ENCODE measurements at places on chromosomes 6 and 20. TPM values are rescaled to one million over a fixed set of nuclear protein-coding genes. Genes with fewer than 3 reads are reported as not detected.
A peak's percentile ranks its signal among the peaks of the same experiment; 100 is the strongest.

- DNase-seq, result peak; percentile 83
These were observed 21.3 kb downstream of the PRR18 start for GRCh38 chr6:166286839-166287271.

GRCh38 chr6:111521497-111522270 is 38.7 kb upstream of the REV3L start:
- no peak for DNase-seq

- DNase-seq, result no peak
These were observed 41.3 kb downstream of the GABRR2 start for GRCh38 chr6:89273816-89274215.

- no peak for DNase-seq
These were observed 20.6 kb downstream of the PPP1R16B start for GRCh38 chr20:38825901-38826625.

GRCh38 chr20:53841741-53842140 is 228.7 kb downstream of the BCAS1 start:
- DNase-seq, result no peak

GRCh38 chr6:29603930-29604329 is 19.0 kb downstream of the OR2H2 start:
- no peak for DNase-seq

- no peak for DNase-seq
These were observed 67.5 kb downstream of the BFSP1 start for GRCh38 chr20:17463711-17464110.

DNA sequence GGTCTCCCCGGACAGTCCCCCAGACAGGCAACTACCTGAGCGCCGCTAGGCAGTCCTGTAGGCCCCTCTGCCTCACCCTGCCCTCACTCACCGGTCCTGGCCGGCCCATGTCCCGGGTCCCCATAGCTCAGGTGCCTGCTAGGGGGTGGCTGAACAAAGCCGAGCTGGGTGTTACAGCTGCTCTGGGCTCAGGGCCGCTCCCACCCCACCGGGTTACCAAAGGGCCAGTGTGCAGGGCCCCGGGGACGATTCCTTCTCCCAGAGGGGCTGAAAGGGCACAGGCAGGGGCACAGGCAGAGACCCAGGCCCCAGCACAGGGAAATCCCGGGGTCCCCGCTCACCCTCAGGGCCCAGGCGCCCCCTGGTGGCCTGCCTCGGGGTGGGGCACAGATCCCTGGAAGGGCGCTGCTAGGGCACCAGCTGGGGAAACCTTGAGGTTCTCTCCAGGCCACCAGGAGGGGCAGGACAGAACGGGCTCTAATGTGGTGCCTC is 118.4 kb downstream of the GRM4 start:
- DNase-seq, result no peak

GRCh38 chr6:24441599-24441904 is 38.8 kb downstream of the MRS2 start:
- no peak for DNase-seq

- no peak for DNase-seq
These were observed 5.5 kb downstream of the EDN1 start for GRCh38 chr6:12295558-12296254.

- DNase-seq, result no peak
These were observed 653.6 kb upstream of the FLRT3 start for GRCh38 chr20:14991023-14991422.

DNA sequence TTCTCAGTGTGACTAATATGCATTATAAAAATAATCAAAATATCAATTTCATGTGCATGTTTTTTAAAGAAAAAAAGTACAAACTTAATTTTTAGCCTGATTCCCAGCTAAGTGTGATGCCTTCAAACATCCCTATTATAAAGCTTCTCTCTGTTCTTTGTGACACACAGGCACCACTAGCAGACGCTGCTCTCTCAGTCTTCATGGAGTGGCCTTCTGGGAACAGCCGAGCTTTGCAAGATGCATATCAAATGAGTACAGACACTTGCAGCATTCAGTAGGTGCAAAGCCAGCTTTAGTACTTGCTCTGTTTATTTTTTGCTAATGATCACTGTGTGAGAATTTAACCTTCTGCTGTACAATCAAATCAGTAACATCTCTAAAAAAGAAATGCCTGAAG is 340.0 kb downstream of the ADGRB3 start:
- DNase-seq, result no peak

GRCh38 chr6:170444811-170445211 is 108.3 kb downstream of the PSMB1 start:
- no peak for DNase-seq

DNA sequence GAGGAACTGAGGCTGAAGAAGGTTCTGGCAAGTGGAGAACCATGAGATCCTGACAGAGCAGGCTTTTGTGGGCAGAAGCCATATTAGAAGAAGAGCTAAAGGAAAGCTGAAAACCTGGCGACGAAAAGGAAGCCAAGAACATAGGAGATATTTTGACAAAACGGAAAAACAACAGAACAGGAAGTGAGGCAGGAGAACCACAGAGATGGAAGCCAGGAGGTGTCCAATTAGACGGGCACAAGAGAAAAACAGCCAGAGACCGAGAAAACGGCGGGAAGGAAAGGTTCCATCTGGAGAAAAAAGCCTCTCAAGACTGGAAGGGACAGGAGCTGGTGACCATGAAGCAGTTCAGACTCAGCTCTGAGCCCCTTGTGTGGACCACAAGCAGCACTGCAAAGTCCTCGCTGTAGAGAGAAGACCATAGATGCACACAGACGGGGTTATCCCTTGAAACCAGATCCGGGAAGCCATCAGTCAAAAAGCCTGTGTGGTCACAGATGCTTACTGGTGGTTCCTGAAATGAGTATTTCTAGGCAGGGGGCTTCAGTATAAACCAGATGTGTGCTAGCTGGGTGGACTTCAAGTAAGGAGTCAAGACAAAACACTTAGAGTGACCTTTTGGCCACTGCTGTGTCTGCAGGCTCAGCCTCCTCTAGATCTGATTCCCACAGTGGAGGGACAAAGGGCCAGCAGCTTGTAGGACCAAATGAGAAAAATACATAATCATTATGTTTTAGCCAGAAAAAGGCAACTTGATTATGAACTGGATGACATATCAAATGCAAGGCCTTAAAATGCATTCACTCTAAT is 30.7 kb downstream of the SSR1 start:
- DNase-seq, result no peak

Gene GNAS-AS1
- 2.1 TPM for polyA plus RNA-seq

Gene KCNQ5
- 3.8 TPM for polyA plus RNA-seq

Gene PNPLA1
- not detected for polyA plus RNA-seq

Gene TBX18
- not detected for polyA plus RNA-seq

Gene CNR1
- polyA plus RNA-seq, result 6.1 TPM

Gene PBOV1
- polyA plus RNA-seq, result not detected

Gene PSORS1C2
- not detected for polyA plus RNA-seq
